Stimulated activated CD8-positive, alpha-beta memory T cell treated with anti-CD3 and anti-CD28 coated beads, Interleukin-2, amount 100 ng/mL, for 1 hour (primary cell): ENCODE measurements at places on chromosomes 1 and 21.

GRCh38 chr1:160108888-160109662 lies 6.5 kb upstream of the ATP1A2 start:
- DNase-seq: no peak

DNA sequence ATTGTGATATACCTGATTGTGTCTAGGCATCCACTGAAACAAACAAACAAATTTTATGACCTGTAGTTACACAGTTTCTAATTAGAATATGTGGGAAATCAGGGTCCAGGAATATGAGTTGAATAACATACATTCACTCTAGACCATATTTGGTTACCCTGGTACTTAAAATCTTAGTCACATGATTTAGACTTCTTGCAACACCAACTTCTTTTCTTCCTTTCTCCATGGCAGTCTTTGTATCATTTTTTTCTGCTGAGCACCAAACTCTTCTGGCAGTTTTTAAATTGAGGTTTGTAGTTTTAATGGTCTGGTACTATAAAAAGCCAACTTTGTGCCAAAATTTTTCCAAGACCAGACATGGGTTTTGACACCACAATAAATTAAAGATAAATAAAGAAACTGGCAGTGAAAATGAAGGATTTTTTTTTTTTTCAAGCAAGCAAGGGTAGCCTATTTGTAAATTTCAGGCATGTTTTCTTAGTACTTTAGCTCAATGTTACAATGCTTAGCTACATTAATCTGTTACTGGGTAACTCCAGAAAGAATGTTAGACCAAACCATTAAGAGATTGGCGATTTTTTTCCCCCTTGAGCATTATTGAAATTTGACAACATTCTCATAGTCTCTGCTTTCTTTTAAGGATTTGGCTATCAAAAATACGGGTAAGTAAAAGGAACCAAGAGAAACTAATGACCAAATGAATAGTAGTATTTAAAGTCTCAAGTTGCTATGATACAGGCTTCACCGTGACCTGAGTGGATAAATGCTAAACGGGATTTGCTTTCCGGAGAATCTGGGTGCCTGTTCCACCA lies 108.5 kb downstream of the NFIA start:
- DNase-seq: no peak

DNA sequence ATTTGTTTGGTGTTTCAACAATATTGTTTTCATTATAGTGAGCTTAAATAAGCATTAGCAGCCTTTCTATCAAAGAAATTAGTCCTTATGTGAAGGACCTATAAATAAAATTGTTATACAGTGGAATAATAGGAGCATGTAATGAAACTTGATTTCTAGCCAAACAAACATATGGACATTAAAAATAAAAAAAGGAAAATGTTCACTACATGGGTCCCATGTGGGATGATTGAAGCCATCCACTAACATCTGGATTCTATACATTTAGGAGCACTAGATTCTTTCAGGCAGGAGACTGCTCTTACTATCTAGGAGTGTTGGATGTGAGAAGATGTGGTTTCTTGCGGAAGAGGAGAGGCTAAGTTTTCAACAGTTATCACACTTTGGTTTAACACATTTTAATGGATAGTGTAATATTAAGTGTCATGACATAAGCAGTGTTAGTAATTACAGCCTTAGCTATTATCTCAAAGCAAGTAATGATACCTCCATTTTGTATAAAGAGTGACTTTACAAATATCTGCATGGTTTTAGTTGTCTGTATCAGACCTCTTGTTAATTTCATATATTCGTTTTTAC lies 62.3 kb downstream of the LYPLAL1 start:
- no peak for DNase-seq

DNA sequence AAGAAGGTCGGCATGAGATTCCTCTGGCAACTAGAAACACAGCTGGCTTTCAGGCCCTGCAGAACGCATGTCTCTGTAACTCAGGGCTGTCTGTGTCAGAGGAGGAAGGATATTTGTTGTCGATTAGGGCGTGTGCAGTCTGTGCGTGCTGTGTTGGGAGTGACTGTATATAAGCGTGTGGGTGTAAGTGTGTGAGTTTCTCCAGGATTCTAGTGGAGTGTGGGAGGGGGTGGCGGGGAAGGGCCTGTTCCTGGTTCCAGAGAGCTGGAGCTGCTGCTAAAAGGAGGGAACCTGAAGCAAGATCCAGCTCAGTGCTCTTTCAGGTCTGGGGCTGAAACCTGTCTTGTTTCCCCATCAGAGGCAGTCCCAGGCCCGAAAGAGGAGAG lies 74.3 kb downstream of the SLC16A1 start:
- no peak for DNase-seq

DNA sequence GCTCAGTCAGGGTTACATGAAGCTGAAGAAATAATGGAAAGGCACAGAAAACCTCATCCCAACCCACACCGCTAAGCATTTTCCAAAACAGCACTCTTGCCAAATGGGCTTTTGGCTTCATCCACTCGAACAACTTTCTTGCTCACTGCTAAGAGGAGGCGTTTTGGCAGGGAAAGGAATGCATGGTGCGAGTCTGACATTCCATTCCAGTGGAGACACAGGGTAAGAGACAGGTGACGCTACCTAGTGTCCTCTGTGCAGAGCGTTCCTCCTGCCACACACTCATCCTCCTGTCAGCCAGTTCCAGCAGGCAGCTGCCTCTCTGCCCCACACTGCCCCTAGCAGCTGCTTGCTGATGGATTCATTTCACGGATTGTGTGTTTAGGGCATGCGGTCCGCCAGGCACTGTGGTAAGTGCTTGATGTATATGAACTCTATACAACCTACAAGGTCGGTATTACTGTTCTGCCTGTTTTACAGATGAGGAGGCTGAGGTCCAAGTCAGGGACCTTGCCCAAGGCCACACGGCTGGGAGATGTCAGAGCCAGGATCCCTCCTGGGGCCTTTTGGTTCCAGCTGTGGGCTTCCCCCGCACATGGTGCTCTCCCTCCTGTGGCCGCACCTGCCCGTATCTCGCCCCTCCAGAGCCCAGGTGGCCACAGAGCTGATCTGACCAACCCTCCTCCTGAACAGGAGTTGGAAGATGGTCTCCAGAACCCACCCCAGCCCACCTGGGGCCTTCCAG lies 25.7 kb upstream of the BACE2 start:
- no peak for DNase-seq

DNA sequence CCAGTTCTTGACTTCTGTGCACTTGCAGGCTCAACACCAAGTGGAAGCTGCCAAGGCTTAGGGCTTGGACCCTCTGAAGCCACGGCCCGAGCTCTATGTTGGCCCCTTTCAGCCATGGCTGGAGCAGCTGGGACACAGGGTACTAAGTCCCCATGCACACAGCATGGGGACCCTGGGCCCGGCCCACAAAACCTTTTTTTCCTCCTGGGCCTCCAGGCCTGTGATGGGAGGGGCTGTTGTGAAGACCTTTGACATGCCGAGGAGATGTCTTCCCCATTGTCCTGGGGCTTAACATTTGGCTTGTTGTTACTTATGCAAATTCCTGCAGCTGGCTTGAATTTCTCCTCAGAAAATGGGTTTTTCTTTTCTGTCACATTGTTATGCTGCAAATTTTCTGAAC lies 59.8 kb downstream of the DISC1 start:
- no peak for DNase-seq

- DNase-seq: no peak
Measured at GRCh38 chr1:36912365-36912865, 121.9 kb downstream of the GRIK3 start.

DNA sequence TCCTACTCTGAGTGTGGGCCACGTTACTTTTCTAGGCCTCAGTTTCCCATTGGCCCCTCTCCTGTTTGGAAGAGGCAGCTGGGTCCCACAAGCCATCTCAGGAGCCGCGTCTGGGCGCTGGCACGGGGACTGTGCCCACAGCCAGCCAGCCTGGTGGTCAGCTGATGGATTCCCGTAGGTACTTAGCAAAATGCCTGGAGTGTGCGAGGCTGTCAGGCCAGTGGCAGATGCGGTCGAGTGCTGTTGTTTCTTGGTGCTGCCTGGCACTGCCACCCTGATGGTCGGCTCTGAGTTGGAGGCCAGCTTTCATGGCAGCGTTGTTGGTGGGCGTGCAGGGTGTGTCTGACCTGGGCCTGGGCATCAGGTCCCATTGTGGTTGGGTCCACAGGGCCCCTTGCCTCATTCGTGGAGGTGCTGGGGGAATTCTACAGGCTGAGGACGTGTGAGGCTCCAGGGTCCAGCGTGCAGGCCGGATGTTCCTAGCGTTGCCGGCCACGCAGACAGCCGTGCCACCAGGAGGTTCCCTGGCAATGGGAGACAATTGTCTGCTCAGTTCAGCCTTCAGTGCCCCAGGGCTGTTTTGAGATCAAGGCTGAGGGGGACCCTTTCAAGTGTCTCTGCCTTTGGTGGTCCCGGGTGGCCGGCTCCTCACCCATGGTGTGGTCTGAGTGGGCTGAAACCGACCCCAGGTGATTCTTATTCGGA lies 20.9 kb downstream of the SKI start:
- no peak for DNase-seq

GRCh38 chr1:90694846-90695245 lies 22.3 kb downstream of the BARHL2 start:
- DNase-seq: no peak
